ENCODE measurements at places on chromosomes 7 and 10.

DNA sequence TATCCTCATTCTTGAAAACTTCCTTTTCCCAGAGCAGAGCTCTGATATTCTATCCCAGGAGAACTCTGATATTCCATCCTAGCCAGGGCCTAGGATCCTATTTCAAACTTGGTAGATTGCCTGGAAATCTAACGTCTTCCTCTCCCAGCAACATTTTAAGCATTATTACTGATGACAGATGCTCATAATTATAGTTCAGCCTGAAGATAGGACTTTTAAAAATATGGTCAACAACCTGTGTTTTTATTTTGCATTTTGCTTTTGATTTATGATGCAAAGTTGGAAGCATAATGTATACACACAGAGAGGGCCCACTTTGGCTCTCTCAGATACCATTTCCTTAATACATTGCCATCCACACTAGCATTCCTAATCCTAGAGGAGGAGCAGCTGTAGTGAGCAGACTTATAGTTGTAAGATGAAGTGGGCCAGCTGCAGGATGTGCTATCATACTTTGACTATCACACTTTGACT is 457.4 kb upstream of the TPK1 start:
- no peak for DNase-seq

DNA sequence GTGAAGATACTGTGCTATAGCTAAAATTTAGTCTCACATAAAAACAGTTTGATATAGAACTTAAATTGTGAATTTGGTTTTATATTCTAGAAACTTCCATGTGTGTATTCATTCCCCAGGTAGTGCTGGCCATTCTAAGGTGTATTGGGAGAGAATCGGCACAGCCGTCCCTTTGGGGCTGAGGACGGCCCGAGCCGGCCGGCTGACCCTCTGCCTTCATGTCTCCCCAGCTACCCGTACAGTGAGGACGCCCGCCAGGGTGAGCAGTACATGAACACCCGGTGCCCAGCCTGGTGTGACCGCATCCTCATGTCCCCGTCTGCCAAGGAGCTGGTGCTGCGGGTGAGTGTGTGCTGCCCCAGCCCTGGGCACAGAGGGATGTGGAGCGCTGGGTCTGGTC is 8.5 kb downstream of the NKX6-2 start:
- no peak for DNase-seq

- no peak for DNase-seq
Observed at GRCh38 chr10:100359030-100359432, 12.0 kb downstream of the SCD start.

- DNase-seq: no peak
Observed at GRCh38 chr7:36076074-36076473, 77.0 kb upstream of the EEPD1 start.

DNA sequence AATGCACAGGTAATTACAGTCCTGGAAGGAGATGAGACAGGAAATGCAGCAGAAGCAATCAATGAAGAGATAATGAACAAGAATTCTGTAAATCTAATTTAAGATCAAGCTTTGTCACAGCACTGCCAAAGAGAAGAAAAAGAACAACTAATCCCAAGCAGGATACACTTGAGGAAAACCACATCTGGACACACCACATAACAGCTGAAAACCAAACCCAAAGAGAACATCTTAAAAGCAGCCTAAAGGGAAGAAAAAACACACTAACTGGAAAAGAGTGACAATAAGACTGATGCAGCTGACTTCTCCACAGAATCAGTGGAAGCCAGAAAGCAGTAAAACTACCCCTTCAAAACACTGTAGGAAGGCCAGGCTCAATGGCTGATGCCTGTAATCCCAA is 10.2 kb downstream of the CYTH3 start:
- DNase-seq: no peak

GRCh38 chr7:4831723-4832495 is 29.9 kb downstream of the PAPOLB start:
- DNase-seq: no peak

GRCh38 chr7:519484-520390 is at the start of gene PDGFA:
Gene PDGFA (minus strand): TSS chr7:519846. CDS start chr7:519001, 845 bp downstream.
- DNase-seq: no peak

- no peak for DNase-seq
Observed at GRCh38 chr7:126948664-126949063, 304.1 kb downstream of the GRM8 start.

DNA sequence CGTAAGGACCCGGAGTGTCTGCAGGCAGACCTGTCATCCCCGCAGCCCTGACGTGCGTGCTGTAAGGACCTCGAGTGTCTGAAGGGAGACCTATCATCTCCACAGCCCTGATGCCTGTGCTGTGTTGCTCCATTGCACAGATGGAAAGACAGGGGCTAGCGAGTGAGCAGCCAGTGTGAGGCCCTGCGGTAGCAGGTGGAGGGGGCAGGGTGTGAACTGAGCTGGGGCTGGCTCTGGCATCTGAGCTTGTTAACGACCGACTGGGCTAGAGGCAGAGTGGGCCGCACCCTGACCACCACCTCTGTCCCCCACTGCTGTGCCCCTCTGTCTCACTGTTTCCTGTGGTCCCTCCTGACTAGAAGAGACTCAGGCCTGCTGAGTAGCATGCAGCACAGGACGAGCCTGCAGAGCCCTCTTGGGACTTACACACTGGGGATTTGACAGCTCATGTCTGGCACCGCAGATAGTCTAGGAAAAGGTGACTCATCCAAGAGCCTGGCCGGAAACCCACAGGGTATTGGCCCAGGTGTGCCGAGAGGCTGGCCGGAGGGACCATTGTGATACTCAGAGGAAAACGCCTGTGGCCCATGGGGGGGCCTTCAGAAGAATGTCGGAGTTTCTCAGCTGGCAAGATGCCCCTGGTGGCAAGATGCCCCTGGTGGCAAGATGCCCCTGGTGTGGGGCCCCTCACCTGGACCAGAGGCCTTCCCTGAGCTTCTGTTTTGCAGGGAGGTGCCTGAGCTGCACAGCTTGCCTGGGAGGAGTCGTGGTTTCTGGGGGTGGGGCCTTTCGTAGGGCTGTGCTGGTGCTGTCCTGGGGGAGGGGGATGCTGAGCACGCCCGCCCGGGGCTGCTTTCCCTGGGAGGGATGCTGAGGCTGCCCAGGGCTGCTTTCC is 34.3 kb downstream of the INPP5A start:
- DNase-seq: no peak

DNA sequence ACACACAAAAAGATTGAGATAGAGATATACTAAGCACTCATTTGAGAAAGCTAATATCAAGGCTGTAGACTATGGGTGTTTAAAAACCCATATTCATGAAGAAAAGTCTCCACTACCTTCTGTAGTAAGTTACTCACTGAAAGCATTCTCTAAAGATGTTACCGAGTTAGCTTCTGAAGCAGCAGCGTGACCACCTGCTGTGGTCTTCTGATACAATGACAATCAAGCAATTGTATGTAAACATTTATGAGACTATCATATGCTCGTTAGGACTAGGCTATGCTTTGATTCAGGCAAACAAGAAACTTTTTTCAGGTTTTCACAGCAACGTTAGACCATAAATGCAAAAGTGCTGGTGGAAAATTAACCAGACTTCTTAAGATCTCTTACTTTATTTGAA is 11.2 kb downstream of the RHOBTB1 start:
- no peak for DNase-seq

GRCh38 chr7:24709585-24710360 is 47.5 kb downstream of the GSDME start:
- no peak for DNase-seq

- no peak for DNase-seq
Observed at GRCh38 chr10:9229702-9230244, 1175.3 kb downstream of the GATA3 start.

DNA sequence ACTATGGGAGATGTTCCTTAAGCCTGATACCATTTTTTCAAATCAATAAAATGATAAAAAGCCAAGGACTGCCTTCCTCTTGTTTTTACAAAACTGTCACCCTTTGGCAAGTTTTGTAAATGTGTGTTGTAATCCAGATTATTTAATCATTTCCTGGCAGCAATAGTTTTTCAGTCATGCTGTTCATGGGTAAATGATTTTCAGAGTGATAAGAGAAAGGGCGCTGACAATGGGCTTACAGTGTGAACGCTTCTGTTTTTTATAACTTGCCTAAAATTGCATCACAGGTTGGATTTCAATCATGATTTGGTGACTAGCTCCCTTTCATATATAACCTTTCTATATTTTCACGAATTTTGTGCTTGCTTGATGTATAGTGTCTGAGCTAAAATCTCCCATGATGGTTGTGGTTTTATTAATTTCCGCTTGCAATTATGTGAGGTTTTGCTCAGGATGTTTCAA is 19.0 kb upstream of the DMBT1 start:
- DNase-seq: no peak

DNA sequence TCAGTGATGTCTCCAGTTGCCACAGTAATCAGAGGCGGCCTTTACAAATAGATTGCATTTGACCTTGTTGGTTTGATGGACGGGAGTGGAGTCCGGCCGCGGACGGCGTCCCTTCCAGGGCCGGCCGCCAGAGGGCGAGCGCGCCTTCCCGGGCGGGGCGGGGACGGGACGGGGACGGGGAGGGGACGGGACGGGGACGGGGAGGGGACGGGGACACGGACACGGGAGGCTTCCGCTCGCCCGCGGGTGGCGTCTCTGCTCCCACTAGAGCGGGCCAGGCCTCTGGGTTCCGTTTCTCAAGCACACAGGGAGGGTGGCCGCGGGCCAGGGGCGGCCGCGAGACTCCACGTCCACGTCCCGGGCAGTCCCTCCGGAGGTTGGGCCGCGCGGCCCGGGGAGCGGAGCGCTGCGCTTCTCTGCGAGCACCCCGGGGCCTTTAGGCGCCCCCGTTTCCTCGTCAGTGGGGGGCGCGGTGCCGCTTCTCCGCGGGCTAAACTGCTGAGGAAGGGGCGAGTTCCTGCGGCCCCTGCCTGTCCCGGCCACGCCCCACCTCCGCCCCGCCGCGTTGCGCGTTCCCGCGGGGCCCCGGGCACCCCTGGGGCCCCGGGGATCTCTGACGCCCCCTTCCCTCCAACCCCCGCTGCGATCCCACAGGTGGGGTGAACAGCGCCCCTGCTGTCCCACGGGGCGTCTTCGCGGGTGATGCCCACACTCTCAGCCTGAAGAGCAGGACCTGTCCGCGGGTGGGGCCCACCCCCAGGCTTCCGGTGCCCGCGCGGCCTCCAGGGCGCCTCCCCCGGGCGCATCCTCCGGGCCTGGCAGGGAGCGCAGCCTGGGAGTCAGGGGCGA is 84.2 kb upstream of the MKI67 start:
- DNase-seq: peak; percentile 71

GRCh38 chr10:3210251-3210877 is 37.8 kb upstream of the PITRM1 start:
- DNase-seq: no peak

DNA sequence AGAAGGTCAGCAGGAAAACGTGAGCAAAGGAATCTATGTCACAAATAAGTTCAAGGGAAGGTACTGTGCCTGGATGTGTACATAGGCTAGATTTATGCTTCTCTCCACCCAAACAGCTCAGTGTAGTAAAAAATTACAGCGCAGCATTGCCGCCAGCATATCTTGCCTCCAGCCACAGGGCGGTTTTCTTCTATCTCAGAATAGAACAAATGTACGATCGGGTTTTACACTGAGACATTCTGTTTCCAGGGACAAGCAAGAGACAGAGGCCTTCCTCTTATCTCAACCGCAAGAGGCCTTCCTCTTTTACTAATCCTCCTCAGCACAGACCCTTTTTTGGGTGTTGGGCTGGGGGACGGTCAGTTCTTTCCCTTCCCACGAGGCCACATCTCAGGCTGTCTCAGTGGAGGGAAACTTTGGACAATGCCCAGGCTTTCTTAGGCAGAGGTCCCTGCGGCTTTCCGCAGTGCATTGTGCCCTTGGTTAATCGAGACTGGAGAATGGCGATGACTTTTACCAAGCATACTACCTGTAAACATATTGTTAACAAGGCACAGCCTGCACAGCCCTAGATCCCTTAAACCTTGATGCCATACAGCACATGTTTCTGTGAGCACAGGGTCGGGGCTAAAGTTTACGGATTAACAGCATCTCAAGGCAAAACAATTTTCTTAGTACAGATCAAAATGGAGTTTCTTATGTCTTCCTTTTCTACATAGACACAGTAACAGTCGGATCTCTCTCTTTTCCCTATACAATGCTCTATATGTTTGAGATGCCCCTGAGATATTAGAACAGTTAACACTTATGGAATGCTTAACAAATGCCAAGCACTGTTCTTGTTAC is 11.6 kb upstream of the ABHD11 start:
- DNase-seq: no peak

DNA sequence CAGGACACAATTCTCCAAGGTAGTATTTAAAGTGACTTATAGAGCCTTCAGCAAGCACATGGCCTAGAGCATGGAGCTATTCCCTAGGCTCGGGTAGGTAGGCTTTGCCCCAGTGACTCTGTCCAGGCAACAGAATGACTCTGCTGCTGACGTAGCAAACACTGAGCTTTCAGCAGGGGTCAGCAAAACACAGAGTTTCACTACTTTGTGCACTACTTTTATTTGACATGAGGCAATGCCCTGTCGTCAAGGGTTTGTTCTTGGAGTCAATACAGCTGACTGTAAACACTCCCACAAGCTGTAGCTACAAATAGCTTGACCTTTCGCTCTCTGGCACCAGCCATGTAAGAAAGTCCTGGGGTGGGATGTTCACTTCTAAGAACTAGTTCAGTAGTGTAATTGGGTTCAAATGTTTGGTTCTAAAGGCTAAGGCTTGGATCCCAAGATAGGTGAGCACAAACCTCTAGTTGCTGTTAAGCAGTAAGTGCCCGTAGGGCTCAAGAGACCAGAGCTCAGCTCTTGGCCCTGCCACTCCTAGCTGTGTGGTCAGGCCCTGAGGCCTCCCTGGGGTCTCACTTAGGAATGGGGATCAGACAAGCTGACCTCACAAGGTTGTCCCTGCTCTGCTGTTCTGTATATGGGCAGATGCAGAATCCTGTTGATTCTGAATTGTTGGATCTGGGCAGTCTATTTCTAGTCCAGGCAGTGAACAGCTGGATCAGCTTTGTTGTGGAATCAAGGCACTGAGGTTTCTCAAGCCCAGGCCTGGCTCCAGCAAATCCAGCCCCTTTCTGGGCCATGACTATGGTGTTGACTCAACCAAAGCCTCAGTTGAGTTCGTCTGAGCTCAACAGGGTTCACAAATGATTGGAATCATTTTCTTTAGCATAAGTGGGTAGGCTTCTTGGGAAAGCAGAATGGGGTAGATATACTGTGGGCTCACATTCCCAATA is 10.7 kb downstream of the NODAL start:
- DNase-seq: no peak

- DNase-seq: no peak
Observed at GRCh38 chr7:107384025-107384424, 85.8 kb upstream of the GPR22 start.

- no peak for DNase-seq
Observed at GRCh38 chr7:27605283-27605682, 57.4 kb downstream of the HIBADH start.

DNA sequence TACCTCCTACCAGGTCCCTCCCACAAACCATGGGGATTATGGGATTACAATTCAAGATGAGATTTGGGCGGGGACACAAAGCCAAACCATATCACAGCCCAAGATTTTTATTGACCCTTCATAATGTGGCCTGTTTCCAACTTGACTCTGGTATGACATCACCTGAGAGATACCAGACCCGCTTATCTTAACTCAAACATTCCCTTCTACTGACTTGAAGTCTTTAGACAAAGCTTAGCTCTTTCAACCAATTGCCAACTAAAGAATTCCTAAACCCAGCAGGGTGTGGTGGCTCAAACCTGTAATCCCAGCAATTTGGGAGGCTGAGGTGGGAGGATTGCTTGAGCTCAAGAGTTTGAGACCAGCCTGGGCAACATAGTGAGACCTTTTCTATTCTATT is 67.9 kb downstream of the CLRN3 start:
- DNase-seq: no peak
